Stimulated activated CD8-positive, alpha-beta memory T cell treated with anti-CD3 and anti-CD28 coated beads, Interleukin-4, amount 100 ng/mL, for 1 hour (primary cell): ENCODE measurements at places on chromosomes 7 and 10.
A peak's percentile ranks its signal among the peaks of the same experiment; 100 is the strongest.

DNA sequence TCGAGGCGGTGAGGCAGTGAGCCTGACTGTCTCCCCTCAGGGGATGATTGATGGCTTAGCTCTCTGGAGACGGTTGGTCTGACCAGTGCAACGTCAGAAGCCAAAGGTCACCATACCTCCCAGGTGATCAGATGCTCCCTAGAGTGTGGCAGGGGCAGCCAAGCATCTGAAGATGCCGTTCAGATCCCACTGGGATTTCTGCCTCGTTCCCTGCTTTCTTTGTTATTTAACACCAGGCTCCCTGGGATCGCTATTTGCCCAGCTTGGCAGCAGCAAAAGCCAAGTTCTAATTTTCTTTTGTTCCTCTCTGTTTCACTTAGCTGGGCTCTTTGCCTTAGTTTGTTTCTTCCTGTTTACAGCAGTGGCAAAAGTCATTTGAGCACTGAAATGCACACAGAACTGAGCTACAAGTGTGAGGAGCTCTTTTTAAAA, 53.5 kb upstream of the SVIL start:
- DNase-seq = no peak

- DNase-seq = no peak
Observed at GRCh38 chr7:151462306-151462779, 22.4 kb upstream of the CRYGN start.

GRCh38 chr10:88964869-88965415, 12.4 kb upstream of the ACTA2 start:
- DNase-seq = no peak

- no peak for DNase-seq
Observed at GRCh38 chr7:39356172-39356925, 209.9 kb upstream of the YAE1 start.

- DNase-seq = no peak
Observed at GRCh38 chr7:1637155-1637554, 32.9 kb upstream of the ELFN1 start.

DNA sequence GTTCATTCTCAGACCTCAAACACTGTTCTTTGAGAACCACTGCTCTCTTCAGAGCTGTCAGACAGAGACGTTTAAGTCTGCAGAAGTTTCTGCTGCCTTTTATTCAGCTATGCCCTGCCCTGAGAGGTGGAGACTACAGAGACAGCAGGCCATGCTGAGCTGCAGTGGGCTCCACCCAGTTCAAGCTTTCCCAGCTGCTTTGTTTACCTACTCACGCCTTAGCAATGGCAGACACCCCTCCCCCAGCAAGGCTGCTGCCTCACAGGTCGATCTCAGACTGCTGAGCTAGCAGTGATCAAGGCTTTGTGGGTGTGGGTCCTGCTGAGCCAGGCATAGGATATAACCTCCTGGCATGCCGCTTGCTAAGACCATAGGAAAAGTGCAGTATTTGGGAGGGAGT, 80.5 kb upstream of the CYP2C9 start:
- no peak for DNase-seq

DNA sequence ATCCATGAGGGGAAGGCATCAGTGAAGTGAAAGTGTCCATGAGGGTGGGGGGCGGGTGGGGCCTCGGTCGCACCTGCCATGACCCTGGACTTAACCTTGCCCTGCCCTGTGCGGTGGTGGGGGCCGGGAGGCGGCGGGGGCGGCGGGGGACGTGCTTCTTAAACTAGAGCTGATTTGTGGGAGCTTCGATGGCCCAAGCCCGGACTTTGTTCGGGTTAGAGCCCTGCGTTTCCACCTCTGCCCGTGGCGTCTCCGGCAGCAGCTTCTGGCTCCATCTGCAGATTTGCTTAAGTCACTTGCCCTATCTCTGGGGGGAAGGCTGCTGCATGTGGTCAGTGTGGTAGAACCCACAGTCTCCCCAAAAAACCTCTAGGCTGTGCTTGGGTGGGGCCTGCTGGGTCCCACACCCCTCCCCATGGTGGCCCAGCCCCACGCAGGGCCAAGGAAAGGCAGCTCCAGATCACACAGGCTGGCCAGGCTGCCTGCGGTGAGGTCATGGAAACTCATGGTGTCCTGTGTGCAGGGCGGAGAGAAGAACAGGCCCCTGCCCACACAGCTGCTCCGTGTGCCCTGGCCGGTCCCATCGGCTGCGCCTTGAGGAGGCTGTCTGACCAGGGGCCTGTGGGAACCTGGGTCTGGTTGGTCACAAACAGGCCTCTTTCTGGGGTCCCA, 93.2 kb downstream of the INPP5A start:
- DNase-seq = no peak

DNA sequence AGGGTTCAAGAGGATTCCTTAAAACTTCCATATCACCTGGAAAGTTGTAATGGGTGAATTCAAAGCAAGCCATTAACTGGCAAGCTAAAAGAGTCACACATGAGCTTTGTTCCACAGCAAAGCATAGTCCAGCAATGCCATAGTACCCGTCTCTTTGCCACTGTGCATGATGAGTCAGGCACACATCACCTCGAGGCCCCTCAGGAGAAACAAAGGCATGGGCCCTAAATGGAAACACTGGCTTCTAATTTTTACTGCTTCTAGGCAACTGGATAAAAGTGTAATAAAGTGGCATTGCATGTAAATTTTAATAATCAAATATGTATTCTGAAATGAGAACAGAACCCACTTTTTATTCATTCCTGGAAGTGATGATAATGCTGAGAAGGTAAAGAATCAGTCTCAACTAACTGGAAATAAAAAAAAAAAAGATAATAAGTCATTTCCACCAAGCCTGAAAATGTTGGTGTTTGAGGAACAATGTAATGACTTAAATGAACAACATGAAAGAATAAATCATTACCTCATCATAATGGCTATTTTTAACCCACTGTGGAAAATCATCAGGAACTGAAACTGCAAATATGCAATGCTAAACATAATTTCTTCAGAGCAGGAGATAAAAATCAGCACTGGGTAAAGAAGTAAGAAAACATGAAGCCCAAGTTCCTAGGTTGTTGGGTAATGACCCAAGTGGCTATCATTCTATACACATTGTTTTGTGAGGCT, 104.9 kb downstream of the CDK6 start:
- no peak for DNase-seq

DNA sequence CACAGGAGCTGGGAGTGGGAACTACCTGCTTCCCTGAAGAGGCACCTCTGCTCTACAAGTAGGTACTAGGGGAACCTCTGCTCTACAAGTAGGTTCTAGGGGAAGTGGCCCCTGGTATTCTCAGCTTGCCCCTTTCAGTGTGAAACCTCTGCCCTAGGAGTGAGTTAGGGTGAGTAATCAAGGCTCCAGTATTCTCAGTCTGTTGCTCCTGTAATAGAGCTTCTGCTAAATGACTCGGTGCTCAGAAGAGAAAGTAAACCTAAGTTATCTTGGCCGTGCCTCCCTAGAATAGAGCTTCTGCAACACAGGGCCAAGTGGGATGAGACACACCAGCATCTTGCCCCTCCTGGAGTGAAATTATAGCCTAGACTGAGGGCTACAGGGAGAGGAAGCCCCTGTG, 13.4 kb upstream of the RASSF4 start:
- DNase-seq = no peak

DNA sequence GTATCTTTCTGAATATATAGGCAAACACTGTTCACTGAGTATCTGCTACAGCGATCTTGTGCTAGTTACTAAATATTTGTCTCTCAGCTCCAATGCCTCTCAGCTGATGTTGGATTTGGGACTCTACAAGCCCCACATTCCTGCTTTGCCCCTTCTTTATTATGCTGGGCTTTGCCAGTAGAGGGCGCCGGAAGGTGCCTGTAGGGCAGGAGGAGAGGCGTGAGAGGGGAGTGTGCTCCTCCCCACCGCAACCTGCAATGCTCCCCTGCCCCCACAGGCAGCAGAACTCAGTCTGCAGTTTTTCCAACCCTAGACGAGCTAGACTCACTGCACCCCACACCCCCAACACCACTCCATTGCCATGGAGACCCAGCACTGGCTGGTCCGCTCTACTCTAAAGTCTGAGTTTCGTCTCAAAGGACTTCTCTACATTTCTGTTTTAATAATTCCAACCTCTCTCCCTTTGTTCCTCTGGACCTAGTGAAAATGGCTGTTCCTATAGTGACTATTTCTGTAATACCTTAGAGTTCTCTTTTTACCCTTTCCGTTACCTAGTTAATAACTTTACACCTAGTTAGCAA, 337.6 kb downstream of the CCSER2 start:
- no peak for DNase-seq

- peak; percentile 50 for DNase-seq
Observed at GRCh38 chr7:105849122-105849855, 27.1 kb downstream of the ATXN7L1 start.

DNA sequence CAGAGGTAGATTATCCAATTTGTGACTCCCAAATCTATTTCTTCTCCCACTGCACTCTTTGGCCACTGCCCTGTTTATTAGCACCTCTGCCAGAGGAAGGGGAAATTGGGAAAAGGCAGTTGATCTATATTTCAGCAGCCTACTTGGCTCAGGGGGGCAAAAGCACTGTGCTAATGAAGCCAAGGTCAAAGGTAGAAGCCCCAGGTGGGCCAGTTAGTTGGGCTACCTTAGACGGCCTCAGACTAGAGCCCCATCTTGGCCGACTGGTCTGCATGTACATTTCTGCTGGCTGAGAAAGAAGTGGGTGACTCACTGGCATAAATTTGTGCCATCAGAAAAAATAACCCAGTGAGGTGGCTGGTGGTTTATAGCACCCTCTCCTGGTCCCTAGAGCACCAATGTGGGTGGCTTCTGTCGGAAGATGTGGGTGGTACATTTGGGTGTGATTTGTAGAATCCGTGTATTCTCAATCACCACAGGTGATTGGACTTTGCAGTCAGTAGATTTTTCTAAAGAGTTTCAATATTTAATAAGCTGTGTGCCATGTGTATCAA, 293.3 kb upstream of the MKI67 start:
- no peak for DNase-seq

GRCh38 chr7:82141427-82141826, 302.1 kb downstream of the CACNA2D1 start:
- no peak for DNase-seq

- DNase-seq = no peak
Observed at GRCh38 chr10:21604651-21605050, 70.6 kb downstream of the MLLT10 start.
